Activated T-cell treated with anti-CD3 and anti-CD28 coated beads for 48 hours (primary cell): ENCODE measurements at places on chromosomes 13 and 19.

- no peak for DNase-seq
Measured at GRCh38 chr13:33710924-33711323, 107.0 kb upstream of the RFC3 start.

- no peak for DNase-seq
Measured at GRCh38 chr19:17324357-17325114, 10.1 kb downstream of the ANO8 start.

- DNase-seq = no peak
Measured at GRCh38 chr13:99307247-99307646, at the start of gene GPR183. GPR183 (minus strand) TSS chr13:99307399; CDS start chr13:99296145, 11,254 bp downstream.

DNA sequence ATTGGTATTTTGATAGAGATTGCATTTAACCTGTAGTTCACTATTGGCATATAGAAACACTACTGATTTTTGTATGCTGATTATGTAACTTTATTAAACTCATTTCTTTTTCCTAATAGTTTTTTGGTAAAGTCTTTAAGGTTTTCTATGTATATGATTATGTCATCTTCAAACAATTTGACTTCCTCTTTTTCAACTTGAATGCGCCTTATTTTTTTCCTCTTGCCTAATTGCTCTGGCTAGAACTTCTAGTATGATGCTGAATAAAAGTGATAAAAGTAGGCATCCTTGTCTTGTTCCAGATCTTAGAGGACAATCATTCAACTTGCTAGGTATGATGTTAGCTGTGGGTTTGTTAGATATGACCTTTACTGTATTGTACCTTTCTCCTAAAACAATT, 1034.9 kb downstream of the PCDH9 start:
- no peak for DNase-seq

DNA sequence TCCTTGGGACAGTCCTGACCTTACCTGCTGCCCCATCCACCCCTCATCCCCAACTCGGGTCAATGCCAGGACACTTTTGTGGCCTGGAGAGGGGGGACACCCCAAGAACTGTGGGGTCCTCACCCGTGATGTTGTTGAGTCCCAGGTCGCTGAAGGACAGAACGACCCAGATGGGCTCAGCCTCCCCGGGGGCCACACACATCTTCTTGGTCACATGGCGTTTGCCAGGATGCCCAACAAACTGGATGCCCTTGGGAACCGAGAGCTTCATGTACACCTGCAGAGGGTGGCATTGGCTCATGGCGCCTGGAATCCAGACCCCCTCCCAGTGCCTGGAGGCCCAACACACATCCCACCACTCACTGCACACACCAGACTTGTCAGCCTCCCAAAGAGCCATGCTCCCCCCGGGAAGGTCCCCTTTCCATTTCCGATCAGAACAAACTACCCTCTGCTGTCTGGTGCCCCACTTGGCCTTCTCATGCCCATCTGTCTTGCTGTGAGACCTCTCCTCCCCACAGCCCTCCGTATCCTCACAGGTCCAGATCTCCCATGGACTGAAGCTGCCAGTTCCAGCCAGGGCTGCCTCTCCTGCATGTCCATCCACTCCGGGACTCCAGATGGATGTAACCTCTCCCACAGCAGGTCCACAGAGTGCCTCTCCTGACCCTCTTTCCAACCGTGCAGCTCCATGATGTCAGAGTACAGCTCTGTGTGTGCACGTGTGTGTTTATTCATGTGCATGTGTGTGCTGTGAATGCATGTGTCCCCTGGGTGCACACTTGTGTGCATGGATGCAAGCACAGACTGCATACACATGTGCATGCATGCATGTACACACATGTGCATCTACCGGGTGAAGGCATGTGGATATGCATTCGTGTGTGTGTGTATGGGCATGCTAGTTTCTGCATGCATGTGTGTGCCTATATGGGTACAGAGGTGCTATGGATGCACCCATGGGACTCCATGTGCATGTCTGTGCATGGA, 58.4 kb downstream of the F2RL3 start:
- no peak for DNase-seq

- DNase-seq = peak; percentile 57
Measured at GRCh38 chr19:38433268-38433733, at the start of gene RYR1. RYR1 (plus strand) TSS chr19:38433691; CDS start chr19:38433830, 139 bp downstream.

- no peak for DNase-seq
Measured at GRCh38 chr13:59319276-59319675, 844.5 kb downstream of the DIAPH3 start.

DNA sequence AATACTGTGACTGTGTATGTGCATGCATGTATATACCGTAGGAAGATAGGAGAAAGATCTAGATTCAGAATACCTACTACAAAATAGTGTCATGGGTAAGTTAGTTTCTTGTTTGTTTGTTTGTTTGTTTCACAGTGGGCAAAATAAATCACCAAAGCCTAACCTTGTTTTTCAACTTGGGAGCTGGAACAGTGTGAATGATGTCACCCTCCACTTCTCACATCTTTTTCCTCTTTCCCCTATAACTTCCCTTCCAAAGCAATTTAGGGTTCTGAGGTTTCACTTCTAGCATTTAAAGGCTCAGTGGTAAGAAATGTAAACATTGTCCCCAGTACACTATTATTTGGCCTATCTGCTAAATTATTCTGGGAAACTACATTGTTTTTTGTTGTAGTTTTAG, 5.4 kb downstream of the KCTD4 start:
- no peak for DNase-seq

DNA sequence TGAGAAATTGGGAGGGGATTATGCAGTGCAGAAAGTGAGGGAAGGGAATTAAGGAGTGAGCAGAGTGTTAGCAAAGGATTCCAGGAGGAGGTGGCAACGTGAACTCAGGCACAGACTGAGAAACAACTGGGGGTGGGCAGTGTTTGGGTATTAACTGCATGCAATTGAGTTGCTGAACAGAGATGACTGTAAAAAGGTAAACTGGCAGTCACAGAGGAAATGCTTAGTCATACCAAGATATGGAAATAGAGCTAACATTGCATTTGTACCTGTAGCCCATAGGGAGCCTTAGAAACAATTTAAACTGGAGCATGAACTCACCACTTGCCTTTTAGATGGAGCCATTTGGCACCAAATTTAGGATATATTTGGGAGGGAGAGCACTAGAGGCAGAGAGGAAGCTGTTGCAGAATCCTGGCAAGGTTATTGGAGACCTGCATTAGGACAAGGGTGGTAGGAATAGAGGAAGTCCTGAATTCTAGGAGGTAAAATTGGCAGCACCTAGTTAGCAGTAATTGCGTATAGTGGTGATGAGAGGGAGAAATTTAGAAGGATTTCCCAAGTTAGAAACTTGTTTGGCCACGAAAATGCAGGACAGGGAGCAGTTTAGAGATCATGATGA, 100.6 kb upstream of the FRY start:
- DNase-seq = no peak

DNA sequence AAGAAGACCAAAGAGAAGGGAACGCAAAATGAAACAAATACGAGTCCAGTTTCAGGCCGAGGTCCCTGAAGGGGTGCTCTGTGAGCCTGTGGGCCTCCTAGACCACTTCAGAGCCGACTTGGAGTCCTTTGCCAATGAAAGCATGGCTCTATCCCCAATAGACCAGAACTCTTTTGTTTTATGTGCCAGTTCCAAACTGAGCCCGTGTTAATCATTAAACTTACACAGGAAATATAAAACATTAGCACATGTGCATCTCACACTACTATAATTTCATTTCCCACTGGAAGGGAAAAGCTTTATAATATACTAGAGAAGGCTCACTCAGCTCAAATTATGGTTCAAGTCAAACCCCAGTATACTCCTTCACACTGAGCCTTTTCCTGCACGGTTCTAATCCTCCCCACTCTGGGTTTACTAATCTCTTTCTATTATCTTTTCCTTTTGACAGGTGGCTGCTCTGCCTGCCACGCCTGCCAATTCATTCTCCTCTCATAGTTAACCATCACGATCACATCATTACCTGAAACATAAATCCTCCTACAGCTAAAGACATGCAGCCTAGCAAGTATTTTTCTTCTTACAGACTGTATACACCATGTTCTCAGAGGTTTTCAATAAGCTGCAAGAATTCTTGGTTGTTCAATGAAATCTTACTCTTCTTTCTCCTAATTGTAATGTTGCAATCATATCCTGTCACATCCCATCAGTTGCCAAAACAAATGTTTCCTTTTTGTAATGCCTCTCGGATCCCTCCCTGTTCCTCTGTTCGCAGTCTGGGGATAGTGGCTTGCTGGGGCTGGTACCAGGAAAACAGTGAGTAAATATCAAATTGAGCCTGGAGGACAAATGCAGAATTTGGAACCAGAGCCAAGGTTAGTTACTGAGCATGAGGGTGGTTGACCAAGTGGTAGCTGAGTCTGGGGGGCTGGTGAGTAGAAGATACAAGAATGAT, 18.8 kb upstream of the WASF3 start:
- no peak for DNase-seq
